Eye (tissue), 1 donor: ENCODE measurements at places on chromosomes 5 and 9.

GRCh38 chr5:116480894-116481510, 93.6 kb downstream of the SEMA6A start:
- no peak for DNase-seq

GRCh38 chr9:31259824-31260223, 1124.6 kb upstream of the ACO1 start:
- DNase-seq: peak; percentile 11

- DNase-seq: no peak
These were observed 358.9 kb downstream of the DEPDC1B start for GRCh38 chr5:60340965-60341471.

GRCh38 chr9:103397868-103398600, 402.9 kb downstream of the CYLC2 start:
- peak; percentile 68 for DNase-seq

- no peak for DNase-seq
These were observed 125.0 kb downstream of the MSX2 start for GRCh38 chr5:174849426-174849825.

DNA sequence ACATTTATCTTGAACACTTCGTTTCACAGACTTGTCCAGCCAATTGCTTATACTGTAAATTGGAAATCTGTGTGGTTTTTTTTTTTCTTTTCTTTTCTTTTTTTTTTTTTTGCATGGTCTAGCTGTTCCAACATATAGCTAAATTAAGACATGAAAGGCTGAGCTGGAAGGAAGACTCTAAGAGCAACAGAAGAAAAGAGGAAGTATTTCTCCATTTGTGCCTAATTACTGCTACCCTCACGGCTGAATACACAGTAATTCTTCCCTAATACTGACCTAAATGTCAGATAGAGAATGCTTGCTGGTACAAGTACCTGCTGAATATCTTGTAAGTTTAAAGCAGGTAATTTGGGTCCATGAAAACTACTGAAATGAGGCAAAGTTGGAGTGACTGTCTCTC, 11.0 kb upstream of the HAPLN1 start:
- DNase-seq: no peak

DNA sequence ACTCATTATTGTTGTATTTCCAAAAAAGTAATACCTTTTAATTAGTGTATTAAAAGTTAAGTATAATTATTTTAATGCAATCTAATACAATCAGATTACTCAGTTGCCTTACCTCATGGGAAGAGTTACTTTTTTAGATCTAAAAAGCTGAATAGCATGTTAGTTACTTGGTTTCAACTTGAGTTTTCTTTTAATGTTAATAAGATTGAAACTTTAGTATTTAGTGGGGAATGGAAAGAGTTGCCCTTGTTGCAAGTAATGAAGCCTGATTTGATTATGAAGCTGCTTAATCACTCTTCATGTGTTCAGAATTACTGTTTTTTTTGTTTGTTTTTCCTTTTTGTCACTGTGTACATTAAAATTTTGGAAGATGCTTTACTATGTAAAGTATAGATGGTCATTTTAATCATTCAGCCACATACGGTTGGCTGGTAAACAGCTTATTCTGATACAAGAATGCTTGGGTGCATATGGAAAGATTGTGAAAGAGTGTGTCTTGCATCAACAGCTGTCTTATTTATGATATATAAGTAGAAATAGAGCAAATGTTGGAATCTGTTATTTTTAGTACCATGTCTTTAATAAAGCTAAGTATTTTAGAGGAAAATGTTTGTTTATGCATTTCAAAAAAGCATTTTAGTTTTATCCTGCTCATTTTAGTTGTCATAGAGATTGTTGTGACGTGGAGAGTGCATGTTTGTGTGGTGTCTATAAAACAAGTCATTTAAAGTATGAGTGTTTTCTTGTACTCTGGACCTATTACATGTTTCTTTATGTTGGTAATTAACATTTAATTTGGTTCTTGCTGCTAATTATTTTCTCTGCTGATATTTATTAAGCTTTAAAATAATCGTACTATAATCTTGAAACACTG, 36.4 kb downstream of the SREK1 start:
- DNase-seq: no peak

DNA sequence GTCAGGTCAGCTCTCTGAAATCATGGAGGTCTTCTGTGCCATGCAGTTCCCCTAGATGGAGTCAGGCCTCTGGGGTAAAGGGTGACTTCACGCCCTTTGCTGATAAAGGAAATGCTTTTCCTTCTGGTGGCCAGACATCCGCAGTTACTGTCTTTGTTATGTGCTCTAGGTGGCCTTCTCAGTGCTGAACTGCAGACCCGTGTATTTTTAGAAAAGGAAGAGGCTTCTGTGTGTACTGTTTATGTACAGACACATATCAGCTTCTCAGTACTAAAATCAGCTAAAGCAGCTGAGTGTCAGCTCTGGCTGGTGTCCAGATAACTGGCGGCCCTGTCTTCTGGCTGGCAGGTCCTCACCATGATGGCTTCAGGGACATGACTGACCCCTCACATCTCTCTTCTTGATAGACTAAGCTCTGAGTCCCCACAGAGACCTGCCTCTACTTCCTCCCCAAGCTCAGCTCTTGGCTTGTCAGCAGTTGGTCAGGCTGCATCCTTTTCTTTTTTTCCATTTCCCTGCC, 75.3 kb downstream of the ARHGAP26 start:
- no peak for DNase-seq

DNA sequence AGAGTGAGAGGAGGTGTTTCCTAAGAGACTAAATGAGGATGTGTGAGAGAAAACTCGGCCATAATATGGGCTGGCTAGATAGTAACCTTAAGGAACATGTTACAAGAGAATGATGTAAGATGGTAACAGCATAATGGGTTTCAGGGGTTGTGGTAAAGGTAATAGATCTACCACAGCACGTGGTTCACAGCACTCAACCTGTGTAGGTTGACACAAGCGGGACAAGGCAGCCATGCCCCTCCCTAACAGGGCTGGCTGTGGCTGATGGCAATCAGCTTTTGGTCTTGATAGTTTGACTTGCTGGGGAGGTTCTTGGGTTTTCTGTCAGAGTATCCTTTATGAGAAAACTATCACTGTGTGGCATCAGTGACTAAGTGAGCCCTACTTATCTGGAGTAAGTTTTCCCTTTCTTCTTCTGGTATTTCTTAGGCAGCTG, 138.6 kb downstream of the TRIO start:
- DNase-seq: no peak

GRCh38 chr5:131460867-131461572, 174.0 kb downstream of the RAPGEF6 start:
- no peak for DNase-seq

GRCh38 chr5:40441733-40442132, 238.0 kb upstream of the PTGER4 start:
- no peak for DNase-seq

GRCh38 chr5:89255845-89256463, 373.0 kb upstream of the MEF2C start:
- DNase-seq: peak; percentile 50

DNA sequence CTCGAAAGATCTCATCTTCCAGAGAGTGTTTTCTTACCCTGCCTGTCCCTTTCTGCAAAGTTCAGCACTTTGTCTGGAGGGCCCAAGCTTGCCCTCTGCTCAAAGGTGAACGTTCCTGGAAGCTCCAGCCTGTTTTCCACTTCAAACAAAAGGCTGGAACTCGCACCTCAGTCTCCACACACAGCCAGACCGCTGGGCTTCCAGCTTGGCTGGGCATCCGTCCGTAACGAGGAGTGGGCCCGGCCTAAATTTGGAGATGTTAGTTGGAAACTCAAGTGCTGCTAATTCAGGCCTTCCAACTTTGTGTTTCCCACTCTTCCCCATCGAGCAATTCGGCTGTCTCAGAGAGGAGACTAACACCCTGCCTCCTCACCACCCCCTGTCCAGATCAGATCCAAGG, 35.1 kb downstream of the FGF18 start:
- DNase-seq: no peak

DNA sequence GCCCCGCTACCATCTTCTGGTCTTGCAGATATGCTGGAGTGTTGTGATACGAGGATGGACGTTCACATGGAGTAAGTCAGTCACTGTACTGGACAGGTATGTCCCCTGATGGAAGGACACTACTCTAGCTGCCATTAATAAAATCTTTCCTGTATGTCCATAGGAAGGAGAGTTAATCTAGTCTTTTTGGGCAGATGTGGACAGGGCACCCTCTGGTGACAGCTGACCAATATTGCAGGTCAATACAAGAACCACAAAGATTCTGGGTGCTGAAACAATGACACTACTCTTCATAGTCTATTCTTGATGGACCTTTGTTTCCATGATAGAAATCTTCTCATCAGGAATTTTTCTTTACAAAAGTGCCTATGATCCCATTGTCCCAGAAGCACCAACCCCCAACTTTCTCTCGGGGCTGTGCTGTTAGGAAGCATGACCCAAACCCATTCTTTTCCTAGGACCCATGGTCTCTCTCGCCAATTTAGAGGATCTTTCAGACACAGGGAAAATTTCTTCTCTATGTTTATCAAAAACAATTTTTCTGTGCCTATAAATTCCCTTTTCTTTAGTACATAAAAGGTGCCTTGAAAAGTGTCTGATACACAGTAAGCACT, 376.9 kb downstream of the DTWD2 start:
- peak; percentile 15 for DNase-seq

DNA sequence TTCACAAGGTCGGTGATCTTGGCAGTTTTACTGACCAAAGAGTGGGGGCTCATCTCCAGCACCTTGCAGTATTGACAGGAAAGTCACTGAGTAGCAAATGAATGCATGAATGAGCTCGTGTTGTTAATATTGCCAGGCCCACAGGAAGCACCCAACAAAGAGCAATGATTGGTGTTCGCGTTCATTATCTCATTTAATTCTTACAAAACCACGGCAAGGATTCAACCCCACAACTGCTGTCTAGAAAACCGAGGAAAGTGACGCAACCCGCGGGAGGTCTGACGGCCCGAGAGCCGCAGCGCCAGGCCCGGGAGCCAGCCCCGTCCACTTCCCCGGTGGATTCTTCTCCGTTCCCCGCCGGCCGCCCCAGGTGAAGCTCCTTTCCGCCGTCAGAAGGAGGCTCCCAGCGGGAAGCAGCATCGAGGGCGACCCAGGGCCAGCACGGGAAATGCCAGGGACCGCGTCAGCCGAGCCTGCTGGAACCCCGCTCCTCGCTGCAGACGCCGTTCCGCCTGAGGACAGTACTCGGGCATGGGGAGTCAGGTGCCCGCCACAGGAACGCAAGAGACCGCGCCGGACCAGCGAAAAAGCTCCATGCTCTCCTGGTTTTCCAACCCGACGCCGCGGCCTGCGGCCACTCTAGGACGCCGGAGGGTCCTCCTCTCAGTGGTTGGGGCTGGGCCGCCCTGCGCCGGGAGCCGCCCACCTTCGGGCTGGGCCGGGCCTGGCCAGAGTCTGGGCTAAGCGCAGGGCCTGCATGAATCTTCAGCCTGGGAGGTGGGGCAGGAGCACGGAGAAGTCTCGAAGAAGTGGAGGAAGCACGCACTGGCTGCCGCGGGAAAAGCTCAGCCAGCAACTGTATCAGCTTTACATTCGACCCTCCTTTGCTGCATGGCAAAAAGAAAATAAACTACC, 19.8 kb upstream of the FER start:
- peak; percentile 95 for DNase-seq

DNA sequence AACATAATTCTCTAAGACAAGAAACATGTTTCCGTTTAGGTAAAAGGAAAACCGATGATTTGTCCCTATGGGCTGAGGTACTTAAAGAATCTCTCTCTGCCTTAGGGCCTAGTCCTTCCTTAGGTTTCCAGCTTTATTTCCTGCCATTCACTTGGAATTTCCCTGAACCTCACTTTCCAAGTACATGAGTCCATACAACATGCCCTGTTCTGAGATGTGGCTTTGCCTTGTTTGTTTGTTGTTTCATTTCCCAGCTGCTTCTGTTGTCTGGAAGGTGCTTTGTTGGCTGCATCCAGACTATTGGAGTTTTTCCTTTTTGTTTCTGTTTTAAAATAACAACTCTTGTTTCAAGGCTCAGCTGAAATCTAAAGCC, 95.2 kb downstream of the ALDH1A1 start:
- no peak for DNase-seq

DNA sequence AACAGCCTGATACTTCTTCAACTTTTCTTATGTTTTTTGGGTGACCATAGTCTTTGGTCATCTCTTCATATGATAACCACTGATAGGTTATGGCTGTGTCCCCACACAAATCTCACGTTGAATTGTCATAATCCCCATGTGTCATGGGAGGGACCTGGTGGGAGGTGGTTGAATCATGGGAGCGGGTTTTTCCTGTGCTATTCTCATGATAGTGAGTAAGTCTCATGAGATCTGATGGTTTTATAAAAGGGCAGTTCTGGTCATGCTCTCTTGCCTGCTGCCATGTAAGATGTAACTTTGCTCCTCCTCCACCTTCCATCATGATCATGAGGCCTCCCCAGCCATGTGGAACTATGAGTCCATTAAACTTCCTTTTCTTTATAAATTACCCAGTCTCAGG, 8.7 kb downstream of the RHOBTB3 start:
- no peak for DNase-seq

GRCh38 chr5:108115673-108116072, 266.2 kb downstream of the FBXL17 start:
- no peak for DNase-seq

DNA sequence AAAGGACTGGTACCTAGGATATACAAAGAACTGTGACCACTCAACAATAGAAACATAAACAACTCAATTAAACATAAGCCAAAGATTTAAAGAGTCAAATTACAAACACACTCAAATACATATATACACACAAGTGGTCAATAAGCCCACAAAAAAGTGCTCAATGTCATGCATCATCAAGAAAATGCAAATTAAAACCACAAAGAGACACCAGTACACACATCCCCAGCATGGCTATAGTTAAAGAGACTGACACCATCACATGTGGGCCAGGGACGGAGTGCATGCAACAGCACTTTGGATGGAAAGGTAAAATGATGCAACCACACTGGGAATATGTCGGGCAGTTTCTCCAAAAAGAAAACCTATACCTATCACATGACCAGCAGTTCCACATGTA, 89.7 kb downstream of the CAAP1 start:
- DNase-seq: no peak

- peak; percentile 66 for DNase-seq
These were observed at the start of gene GRIN3A for GRCh38 chr9:101738566-101739183. TSS of gene GRIN3A (minus strand) at chr9:101738647. CDS start at chr9:101737979, 668 bp downstream.

GRCh38 chr5:146039420-146039819, 66.0 kb downstream of the PLAC8L1 start:
- DNase-seq: no peak

DNA sequence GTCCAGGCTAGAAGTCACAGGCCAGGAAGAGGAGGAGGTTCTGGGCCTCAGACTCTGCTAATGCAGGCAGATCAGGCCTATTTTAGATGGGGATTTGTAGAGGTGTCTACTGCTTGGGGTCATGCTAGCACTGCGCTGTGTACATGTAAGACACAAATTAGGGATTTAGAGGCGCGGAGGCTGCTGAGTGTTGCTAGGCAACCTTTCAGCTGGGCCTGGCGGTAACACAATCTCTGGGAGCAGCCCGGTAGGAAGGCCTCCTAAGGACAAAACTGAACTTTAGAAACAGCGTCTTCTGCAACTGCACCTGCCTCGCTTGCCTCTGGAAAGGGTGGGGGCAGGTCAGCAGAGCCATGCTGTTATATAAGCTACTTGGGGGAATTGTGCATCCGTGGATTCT, 147.9 kb downstream of the MACROH2A1 start:
- peak; percentile 69 for DNase-seq
